Esophagus mucosa (tissue), 1 donor: ENCODE measurements at places on chromosomes 12 and 14.
A peak's percentile ranks its signal among the peaks of the same experiment; 100 is the strongest.

DNA sequence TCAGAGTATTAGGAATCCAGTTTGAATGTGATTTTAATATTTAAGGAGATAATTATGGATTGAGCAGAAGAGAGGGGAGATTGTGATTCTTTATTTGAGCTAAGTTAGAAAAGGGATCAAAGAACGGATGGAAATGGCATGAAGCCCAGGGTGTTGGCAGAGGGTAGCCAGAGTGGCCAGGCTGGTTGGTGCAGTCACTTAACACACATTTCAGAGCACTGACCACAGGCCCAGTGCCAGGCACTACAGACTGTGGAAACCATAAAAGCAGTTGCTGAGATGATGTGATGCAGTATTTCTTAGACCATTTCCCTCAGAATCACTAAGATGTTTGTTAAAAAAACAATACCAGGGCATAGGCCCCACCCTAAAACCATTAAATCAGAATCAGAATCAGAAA, 167.7 kb upstream of the AMIGO2 start:
- ATAC-seq, result peak; percentile 81

DNA sequence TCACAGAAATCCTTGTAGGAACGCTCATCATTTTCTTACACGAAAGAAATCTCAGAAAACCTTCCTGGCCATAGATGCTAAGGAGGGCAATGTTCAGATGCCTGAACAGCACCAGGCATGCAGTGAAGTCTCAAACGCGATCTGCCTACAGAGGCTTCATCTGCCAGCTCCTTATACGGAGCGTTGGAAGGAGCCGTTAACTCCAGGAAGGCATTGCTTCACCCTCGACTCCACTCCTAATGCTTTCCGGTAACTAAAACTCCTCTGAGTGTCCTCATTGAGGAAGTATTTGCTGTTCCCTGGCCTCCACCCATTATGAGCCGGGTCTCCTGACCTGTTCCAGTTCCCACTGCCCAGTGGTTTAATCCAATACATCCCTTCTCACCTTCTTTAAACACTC, 502.7 kb downstream of the BCL11B start:
- peak; percentile 21 for ATAC-seq

GRCh38 chr12:55637467-55637866, 775 bp downstream of the OR10P1 start:
- ATAC-seq, result no peak

GRCh38 chr12:49368240-49368600, 958 bp downstream of the SPATS2 start:
- ATAC-seq, result no peak

DNA sequence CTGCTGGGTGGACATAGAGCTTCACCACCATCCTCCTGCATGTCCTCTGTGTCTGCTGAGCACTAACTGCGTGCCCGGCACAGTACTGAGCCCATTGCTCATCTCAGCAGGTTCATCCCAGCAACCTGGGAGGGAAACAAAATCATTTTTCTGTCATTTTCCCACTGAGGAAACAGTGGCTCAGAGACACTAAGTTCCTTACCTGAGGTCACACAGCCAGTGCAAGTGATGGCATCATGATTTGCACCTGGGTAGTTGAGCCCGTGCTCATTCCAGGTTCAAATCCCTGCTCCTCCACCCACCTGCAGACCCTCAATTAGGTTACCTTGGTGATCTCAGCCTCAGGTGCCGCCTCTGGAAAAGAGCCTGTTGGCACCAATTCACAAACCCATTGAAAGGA, 23.4 kb downstream of the RNFT2 start:
- ATAC-seq, result no peak

- ATAC-seq, result no peak
Measured at GRCh38 chr14:94970941-94971730, 186.2 kb downstream of the DICER1 start.

DNA sequence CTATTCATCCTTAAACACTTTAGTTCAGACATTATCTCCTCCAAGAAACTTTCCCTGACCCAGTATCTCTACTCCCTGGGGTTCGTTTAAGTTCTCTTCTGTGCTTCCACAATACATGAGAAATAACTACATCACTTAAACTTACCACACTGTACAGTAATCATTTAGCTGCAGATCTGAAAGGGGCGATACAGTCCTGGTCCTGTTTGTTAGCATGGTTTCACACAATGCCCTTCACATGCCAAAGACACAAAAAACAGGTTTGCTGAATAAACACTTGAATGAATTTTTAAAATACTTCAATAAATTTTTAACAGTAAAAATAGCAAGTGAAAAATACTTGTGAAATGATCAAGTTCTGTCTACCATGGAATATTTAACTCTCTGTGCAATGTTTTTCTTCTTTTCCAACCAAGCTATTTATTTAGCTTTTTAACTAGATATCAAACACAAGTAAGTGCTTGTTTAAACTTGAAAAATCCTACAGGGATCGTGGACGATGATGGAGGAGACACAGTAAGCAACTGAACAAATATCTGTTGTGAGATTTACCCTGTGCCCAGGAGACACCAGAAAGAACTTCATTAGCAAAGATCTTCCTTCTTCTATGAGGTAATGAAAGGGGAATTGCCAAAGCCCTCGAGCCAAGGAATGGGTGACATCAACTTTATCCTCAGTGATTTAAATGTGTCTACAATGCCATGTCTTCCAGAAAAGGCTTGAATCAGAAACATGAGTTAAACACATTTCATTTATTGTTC, 255.6 kb upstream of the GRIP1 start:
- no peak for ATAC-seq

DNA sequence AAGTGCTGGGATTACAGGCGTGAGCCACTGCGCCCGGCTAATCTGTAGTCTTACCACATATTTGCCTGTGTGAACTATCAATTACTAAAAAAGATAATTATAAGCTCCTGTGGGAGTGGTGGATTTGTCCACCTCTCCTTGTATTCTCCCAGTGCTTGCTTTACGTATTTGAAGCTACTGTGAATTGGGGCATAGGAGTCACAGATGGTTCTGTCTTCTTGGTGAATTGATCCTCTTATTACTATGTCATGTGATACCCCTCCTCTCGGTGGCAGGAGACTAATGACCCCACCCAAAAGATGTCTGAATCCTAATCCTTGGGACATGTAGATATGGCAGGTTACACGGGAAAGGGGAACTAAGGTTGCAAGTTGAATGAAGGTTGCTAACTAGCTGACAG, 11.8 kb downstream of the GPR132 start:
- no peak for ATAC-seq

- ATAC-seq, result no peak
Measured at GRCh38 chr12:14946162-14946561, 7.8 kb upstream of the ERP27 start.

DNA sequence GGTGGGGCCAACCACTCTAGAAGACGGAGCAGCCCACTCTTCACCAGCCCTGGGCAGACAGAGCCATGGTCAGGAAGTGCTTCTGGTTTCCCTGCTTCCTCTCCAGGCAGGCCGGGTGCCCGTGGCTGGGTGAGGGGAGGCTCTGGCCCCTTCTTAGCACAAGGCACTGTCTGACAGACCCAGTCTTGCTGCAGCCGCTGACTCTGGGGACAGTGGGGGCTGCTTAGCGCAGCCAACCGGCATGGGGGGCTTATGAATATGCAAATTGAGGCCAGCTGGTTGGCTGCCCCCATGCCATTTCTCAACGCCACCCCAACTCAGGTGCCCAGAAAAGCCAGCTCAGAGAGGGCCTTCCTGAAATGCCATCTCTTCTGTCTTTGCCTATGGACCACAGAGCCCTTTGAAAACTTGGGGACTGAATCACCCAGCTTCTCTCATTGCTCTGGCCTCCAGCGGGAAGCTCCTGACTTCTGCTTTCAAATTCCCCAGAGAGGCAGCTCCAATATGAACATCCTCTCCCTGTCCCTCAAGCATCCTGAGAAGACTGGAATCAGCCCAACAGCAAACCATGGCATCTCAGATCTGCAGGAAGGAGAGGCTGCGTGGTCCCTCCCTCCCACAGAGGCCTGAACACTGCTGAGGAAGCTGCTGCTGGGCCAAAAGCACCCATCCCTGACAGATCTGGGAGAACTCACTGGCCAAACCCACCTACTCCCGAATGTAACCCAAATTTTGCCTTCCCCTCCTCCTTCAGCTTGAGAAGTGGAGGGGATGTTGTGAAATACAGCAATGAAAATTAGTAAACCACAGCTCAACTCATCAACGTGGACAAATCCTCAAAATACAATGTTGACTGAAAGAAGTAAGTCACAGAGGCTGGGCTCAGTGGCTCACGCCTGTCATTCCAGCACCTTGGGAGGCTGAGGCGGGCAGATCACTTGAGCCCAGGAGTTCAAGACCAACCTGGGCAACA, at the start of gene PROX2:
Gene PROX2 (minus strand): TSS at position 205 of the 973 bp plus-strand sequence. CDS start 12,311 bp downstream, outside the sequence.
- ATAC-seq, result no peak

- ATAC-seq, result no peak
Measured at GRCh38 chr12:8123124-8123912, at the start of gene CLEC4A. Gene CLEC4A (plus strand): TSS chr12:8123617. CDS start chr12:8123879, 262 bp downstream.

DNA sequence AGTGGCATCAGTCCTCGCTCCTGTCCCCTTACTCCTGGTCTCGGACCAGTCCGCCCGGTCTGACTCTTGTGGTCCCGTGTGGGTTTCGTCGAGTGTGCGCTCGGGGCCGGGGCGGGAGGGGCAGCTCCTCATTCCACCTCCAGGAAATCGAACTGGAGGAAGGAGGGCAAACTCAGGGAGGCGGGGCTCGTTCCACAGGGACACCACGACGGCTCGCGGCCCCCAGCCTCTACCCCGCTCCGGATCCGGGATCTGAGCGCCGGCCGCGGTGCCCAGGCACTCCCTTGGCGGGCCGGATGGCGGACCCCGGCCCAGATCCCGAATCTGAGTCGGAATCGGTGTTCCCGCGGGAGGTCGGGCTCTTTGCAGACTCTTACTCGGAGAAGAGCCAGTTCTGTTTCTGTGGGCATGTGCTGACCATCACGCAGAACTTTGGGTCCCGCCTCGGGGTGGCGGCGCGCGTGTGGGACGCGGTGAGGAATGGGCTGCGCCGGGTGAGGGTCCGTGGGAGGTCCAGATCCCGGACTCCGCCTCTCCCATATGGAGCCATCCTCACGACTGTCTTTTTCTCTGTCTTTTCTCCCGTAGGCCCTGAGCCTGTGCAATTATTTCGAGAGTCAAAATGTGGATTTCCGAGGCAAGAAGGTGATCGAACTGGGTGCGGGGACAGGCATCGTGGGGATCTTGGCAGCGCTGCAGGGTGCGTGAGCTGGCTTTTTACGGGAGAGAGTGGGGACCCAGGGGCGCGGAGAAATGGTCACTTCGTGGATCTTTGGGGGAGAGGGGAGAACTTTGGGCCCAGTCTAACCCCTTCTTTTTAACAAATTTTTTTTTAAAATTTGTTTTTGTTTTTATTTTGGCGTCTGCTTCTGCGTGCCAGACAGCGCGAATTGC, at the start of gene EEF1AKMT3:
Gene EEF1AKMT3 (plus strand): TSS at position 186 of the 894 bp plus-strand sequence. CDS start 111 bp downstream, at position 297.
- ATAC-seq, result peak; percentile 54

- ATAC-seq, result peak; percentile 4
Measured at GRCh38 chr12:6084969-6085450, 39.5 kb downstream of the VWF start.

GRCh38 chr14:70558356-70558755, 23.6 kb upstream of the ADAM20 start:
- no peak for ATAC-seq

DNA sequence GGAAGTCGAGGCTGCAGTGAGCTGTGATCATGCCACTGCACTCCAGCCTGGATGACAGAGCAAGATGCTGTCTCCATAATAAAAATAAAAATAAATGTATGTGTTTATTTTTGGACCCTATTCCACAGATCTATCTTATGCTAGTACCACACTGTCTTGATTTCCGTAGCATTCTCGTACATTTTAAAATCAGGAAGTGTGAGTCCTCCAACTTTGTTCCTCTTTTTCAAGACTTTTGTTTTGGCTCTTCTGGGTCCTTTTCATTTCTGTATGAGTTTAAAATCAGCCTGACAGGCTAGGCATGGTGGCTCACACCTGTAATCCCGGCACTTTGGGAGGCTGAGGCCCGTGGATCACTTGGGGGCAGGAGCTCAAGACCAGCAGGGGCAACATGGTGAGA, 25.8 kb downstream of the DAO start:
- ATAC-seq, result no peak

GRCh38 chr14:94485944-94486841, 10.2 kb upstream of the SERPINA9 start:
- ATAC-seq, result peak; percentile 72
